ENCODE measurements at places on chromosomes 5 and 9.

DNA sequence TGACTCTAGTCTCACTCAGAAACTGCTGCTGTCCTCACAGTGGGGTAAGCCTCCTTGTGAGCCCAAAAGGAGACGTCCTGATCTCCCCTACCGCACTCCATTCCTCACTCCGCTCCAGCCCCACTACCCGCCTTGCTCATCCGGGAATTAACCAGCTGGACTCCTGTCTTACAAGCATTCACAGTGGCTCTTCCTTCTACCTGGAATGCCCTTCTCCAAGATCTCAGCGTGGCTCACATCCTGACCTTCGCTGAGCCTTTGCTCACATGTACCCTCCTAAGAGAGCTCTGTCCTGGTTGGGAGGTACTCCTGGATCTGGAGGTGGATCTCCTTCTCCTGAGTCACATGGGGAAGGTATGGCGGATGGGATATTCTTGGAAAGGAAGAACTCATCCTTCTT, 10.7 kb upstream of the KLF9 start:
- H3K4me3 ChIP-seq: no peak overlapping the region
- no peak overlapping the region for H3K27ac ChIP-seq
- no peaks in the 10 kb centered on the region for H3K27me3 ChIP-seq
- no peak for DNase-seq

DNA sequence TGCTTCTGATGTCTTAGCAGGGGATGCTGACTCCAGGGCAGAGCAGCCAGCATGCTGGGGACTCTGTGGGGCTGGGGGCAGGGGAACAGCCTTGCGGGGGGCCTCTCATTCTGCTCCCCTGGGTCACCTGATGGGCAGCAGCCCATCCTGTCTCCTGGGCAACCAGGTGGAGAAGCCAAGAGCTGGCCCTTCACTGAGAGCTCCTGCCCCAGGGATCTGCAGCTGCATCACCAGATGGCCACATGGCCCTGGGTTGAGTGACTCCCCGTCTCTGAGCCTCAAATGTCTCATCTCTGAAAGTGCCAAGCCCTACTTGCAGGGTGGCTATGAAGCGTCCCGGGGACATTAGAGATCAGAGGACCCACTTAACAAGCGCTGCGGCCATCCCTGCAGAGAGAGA, 49.1 kb downstream of the LRSAM1 start:
- H3K36me3 ChIP-seq: peaks cover 3% of the 10 kb centered on the region
- no peaks in the 10 kb centered on the region for H3K27me3 ChIP-seq
- H3K4me1 ChIP-seq: no peaks in the 10 kb centered on the region
- H3K27ac ChIP-seq: no peak overlapping the region

GRCh38 chr9:9521033-9521779, 1091.6 kb downstream of the PTPRD start:
- no peak overlapping the region for H3K27ac ChIP-seq
- H3K4me1 ChIP-seq: no peaks in the 10 kb centered on the region
- peak; percentile 49 for DNase-seq
- H3K4me3 ChIP-seq: no peak overlapping the region
- H3K27me3 ChIP-seq: no peaks in the 10 kb centered on the region
- H3K36me3 ChIP-seq: no peaks in the 10 kb centered on the region

- no peaks in the 10 kb centered on the region for H3K27me3 ChIP-seq
- H3K4me1 ChIP-seq: no peaks in the 10 kb centered on the region
- no peak for DNase-seq
- H3K27ac ChIP-seq: no peak overlapping the region
Observed at GRCh38 chr5:129114539-129115193, 20.1 kb downstream of the ISOC1 start.

- DNase-seq: peak; percentile 88
- H3K4me1 ChIP-seq: peaks cover 21% of the 10 kb centered on the region
- no peaks in the 10 kb centered on the region for H3K36me3 ChIP-seq
Observed at GRCh38 chr5:143218517-143219170, 184.8 kb downstream of the NR3C1 start.

- no peaks in the 10 kb centered on the region for H3K27me3 ChIP-seq
- H3K27ac ChIP-seq: no peak overlapping the region
- H3K4me1 ChIP-seq: no peaks in the 10 kb centered on the region
- DNase-seq: no peak
- H3K36me3 ChIP-seq: no peaks in the 10 kb centered on the region
Observed at GRCh38 chr9:2385746-2386145, 235.8 kb upstream of the VLDLR start.

DNA sequence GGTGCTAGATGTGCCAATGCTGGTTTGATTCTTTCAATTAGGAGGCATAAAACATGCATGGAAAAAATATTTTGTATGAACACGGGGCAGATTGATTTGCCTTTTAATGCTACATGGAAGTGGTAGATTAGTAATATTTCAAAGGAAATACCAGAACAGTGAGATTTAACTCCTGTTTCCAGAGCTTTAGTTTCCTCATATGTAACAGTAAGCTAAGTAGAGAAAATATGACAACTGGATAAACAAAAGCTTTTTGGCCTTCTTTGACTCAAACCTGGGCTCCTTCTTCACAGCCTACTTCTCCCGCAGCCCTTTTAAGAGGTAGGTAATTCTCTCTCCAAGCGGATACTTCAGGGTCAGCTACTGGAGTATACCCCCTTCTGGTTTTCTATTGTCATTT, 254.2 kb upstream of the TRPC7 start:
- no peaks in the 10 kb centered on the region for H3K27me3 ChIP-seq
- no peak for DNase-seq
- no peak overlapping the region for H3K27ac ChIP-seq
- no peaks in the 10 kb centered on the region for H3K4me1 ChIP-seq
- no peaks in the 10 kb centered on the region for H3K36me3 ChIP-seq
